ENCODE measurements at places on chromosomes 7 and 10.

DNA sequence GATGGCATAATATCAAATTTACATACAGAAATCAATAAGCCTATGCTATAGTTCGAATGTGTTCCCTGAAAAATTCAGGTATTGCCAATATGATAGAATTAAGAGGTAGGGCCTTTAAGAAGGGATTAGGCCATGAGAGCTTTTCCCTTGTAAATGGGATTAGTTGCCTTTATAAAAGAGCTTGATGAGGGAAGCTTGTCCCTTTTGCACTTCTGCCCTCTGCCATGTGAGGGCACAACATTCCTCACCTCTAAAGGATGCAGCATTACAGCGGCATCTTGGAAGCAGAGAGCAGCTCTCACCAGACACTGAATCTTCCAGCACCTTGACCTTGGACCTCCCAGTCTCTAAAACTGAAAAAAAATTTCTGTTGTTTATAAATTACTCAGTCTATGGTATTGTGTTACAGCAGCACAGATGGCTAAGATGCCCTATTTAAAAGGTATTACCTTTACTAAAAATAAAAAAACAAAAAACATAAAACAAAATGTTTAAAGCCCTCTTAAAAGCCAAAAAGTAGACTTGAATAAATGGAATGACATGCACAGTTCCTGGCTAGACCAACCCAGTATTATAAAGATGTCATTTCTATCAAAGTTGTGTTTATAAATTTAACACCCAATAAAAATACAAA, 909.6 kb downstream of the REEP3 start:
- DNase-seq = peak; percentile 78

DNA sequence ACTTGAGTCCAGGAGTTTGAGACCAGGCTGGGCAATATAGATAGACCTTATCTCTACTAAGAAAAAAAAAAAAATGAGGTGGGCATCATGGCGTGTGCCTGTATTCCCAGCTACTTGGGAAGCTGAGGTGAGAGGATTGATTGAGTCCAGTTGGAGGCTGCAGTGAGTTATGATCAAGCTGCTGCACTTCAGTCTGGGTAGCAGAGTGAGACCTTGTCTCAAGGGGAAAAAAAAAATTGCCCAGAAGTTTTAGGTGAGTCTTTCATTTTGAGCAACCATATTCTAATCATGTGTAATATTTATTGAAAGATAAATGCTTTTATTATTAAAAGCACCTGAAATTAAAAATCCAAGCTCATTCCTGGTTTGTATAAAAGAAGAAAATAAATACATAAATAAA, 13.1 kb downstream of the INPP5F start:
- no peak for DNase-seq

DNA sequence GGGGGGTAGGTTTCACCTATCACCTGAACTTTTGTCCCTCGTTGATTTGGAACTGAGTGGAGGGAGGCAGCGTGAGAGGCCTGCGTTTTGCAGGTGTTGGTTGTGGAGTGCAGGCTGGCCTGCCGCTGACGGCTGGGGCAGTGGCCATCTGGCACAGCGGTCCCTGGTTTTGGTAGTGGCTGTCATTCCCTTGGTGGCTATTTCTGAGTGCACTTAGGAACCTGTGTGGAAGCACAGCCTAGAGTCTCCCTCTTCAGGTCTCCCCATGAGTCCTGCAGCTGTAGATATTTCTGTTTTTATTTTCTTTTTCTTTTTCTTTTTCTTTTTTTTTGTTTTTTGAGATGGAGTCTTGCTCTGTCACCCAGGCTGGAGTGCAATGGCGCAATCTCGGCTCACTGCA, 129.2 kb downstream of the CUL2 start:
- DNase-seq = no peak

DNA sequence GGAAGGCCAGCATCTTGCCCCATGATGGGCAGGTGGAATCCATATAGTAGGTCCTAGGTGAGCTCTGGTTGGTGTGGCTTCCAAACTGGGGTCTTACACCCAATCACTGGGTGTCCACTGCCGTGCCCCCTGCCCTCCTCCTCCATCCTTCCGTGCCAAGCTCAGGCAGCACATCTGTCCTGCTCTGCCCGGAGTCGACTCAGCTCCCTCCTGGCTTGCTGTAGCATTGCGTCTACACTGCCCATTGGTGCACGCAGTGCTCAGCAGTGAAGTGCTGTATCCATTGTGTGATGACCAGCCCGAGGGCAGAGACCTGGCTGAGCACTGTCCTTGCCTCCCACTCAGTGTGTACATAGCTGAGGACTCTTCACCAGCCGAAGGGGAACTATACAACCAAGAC, 148.4 kb downstream of the ADAM12 start:
- no peak for DNase-seq

GRCh38 chr10:69681436-69681835, 51.4 kb downstream of the FAM241B start:
- no peak for DNase-seq

DNA sequence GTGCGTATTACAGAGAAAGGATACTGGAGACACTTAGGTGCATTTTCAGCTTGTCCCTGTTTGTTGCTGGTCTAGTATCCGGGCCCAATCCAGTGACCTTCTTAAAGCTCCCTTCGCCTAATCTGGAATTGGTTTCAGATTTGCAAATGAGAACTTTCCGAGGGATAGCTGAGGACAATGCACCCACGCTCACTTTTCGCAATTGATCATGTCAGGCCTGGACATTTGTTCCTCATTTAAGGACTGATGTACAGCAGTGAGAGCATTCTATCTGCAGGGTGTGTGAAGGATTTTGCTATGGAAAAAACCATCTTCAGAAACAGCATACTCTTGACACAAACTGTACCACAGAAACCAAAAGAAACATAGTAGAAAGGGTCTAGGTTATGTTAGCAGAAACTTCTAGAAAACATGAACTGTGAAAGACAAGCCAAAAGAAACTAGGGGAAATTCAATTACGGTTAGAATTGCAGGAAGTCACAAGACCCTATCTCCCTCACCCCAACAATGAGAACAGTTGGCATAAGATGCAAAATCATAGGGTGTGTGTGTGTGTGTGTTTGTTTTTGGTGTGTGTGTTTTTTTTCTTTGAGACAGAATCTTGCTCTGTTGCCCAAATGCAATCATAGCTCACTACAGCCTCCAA, 331.1 kb downstream of the CALN1 start:
- no peak for DNase-seq

DNA sequence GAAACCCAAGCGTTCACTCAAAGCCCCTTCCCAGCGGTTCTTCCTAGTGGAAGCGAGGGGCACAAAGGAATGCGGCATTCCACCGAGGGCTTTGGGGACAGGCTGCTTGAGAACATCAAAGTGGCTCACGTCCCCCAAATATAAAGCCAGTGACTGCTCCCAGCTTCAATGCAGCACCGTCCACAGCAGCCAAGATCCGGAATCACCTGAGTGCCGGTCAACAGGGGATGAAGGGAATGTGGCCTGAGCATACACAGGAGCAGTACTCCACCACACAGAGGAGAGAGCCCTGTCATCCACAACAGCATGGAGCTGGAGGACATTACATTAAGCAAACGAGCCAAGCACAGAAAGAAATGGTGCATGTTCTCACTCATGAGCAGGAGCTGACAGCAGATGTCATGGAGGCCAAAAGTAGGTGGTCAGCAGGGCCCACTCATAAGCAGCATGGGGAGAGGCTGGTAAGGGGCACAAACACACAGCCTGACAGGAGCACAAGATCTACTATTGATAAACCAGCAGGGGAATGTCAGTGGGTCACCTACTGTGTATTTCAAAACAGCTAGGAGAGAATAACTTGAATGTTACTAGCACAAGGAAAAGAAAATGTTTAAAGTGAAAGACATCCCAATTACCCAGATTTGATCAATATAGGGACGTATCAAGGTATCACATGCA, 79.5 kb downstream of the DIP2C start:
- DNase-seq = no peak

DNA sequence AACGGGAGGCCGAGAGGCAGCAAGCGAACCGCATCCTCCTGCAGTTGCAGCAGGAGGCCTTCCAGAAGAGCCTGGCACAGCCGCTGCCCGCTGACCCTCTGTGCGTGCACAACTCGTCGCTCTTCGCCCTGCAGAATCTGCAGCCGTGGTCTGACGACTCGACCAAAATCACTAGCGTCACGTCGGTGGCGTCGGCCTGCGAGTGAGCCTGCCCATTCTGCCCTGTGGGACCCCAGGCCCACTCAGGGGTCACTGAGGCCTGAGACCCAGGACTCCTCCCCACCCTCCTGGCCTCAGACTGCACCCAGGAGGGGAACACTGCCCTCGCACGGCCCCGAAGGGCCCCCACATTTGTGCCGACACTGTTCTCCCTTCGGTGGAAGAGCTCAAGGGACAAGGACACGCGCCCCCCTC, 5.6 kb downstream of the TLX1 start:
- no peak for DNase-seq

DNA sequence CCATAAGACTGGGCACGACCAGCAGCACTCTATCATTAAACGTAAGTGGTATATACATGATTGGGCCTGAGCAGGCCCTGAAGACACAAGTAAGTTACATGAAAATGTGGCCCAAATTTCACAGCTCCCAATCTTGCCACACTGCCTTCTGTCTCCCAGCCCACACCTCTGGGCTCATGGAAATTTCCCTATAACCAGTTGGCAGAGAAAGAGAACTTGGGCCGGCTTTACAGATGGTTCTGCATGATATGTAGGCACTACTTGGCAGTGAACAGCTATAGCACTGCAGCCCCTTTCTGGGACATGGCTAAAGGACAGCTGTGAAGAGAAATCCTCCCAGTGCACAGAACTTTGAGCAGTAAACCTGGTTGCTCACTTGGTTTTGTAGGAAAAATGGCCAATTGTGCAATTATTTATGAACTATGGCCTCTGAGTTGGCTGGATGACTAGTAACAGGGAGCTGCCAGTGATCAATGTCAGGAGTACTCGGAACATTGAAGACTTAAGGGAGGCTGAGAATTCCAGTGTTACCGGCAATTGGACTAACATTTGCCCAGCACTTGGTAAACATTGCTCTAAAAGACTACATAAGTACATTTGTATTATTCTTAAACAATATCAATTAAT, 1006.6 kb upstream of the LRRN3 start:
- DNase-seq = no peak

GRCh38 chr7:120992965-120993494, 4.5 kb downstream of the CPED1 start:
- DNase-seq = no peak

GRCh38 chr7:126856691-126857291, 395.9 kb downstream of the GRM8 start:
- peak; percentile 7 for DNase-seq

GRCh38 chr10:109933984-109934565, 10.8 kb upstream of the XPNPEP1 start:
- DNase-seq = peak; percentile 83

- no peak for DNase-seq
Observed at GRCh38 chr7:104656467-104656866, 328.1 kb downstream of the LHFPL3 start.

DNA sequence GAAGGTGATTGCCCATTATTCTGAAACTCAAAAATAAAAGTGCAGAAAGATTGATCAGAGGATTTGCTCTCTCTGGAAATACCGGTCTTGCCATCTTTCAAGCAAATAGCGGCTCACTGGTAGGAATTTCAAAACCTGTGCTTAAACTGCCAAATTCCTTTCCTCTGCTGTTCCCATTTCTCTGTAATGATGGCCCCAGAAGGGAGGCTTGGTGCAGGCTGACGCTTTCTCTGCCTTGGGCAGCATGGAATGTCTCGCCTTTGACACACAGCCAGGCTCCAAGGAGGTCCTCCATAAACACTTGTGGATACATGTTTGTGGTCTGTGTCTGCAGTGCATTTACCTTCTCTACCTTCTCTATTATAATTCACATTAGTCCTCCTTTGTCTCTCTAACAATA, 146.8 kb downstream of the HIBADH start:
- DNase-seq = no peak

DNA sequence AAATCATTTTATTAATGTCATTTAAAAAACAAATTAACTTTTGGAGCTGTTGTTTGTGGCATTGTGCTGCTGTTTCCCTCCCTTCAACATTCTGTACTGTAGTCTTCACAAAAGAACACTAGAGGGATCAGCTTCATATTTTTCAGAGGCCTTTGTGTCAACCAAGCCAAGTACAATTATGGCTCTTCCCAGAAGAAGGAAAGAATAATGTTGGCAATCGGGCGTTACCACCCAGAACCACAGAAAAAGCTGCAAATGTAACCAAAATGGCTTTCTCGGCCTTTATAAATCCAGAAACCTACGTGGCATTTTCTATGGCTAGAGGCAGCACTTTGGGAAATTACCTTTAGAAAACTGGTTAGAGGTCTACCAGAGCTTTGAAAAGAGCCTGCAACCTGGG, 98.8 kb upstream of the COL1A2 start:
- no peak for DNase-seq

DNA sequence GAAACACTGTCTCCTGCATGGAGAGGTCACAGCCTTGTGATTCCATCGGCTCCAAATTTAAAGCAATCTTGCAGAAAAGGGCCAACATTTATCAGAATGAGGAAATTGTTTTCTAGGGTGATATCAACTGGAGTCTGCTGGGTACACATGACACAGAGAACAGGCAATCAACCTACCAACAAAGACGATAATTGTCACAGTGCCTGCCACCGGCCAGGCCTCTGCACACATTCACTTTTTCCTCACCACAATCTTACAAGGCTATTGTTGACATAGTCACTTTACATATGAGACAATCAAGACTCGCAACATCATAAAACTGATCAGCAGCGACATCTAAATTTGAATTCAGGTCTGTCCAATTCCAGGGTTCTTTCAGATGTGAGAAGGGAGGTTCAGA, 189.4 kb downstream of the KCNMA1 start:
- DNase-seq = no peak

DNA sequence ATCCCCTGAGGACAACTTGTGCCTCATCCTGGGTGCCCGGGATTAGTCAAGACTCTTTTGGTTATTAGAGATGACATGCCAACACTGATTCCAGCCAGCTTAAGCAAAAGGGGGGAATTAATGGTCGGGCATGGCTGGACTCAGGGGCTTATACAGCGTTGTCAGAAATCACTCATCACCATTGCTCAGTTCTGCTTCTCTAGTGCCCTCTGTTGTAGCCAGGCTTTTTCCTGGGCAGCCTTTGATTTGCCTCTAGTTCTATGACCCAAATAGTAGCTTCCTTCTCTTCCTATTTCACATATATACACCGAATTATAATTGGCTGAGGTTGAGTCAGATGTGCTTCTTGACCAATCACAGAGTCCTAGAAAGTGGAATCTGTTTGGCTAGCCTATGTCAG, 192.0 kb upstream of the HABP2 start:
- DNase-seq = no peak

Measured in iPS DF 19.7 (cell line).